ENCODE measurements at places on chromosomes 1 and 21.

GRCh38 chr1:229119876-229120275 lies 151.0 kb upstream of the RAB4A start:
- DNase-seq: no peak

DNA sequence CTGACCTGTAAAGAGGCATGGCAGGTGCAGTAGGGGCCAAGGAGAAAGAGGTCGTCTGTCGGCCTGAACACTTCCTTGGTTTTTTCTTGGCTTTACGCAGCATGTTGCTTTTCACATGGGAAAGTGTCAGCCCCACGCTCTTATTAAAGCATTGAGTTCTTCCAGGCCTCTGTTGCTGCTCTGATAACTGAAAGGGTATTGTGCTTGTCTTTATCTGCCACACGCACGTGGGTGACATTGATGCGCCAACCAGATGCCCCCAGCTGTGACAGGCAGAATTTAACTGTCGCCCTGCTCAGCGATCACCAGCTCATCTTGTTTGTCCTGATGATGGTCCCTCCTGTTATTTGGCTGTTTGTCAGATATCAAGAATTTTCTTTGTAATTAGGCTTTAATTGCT lies 76.5 kb downstream of the GALNT2 start:
- DNase-seq: no peak

DNA sequence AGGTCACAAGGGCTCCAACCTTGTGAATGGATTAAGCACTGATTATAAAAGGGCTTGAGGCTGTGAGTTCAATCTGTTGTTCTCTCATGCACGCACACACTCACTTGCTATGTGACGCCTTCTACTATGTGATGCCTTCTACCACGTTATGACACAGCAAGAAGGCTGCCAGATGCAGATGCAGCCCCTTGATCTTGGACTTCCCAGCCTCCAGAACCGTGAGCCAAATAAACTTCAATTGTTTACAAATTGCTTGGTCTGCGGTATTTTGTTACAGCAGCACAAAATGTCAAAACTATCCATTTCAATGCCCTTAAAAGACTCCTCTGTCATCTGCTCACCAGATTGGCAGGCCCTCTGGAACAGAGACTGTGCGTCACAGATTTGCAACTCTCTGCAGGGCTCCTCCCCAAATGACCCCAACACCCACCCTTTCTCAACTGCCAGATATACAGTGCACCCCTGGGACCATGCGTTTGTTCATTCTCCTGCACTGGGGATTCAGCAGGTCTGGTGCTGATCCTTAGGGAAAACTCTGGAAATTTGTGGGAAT lies 47.8 kb upstream of the KANK4 start:
- no peak for DNase-seq

GRCh38 chr1:1542766-1543705 lies 2.6 kb upstream of the TMEM240 start:
- no peak for DNase-seq
